Stimulated activated CD4-positive, alpha-beta T cell treated with anti-CD3 and anti-CD28 coated beads, TNF-alpha, amount 100 ng/mL, for 48 hours (primary cell): ENCODE measurements at places on chromosomes 1 and 21.

GRCh38 chr1:147891088-147891487, 11.5 kb upstream of the GJA8 start:
- no peak for DNase-seq

DNA sequence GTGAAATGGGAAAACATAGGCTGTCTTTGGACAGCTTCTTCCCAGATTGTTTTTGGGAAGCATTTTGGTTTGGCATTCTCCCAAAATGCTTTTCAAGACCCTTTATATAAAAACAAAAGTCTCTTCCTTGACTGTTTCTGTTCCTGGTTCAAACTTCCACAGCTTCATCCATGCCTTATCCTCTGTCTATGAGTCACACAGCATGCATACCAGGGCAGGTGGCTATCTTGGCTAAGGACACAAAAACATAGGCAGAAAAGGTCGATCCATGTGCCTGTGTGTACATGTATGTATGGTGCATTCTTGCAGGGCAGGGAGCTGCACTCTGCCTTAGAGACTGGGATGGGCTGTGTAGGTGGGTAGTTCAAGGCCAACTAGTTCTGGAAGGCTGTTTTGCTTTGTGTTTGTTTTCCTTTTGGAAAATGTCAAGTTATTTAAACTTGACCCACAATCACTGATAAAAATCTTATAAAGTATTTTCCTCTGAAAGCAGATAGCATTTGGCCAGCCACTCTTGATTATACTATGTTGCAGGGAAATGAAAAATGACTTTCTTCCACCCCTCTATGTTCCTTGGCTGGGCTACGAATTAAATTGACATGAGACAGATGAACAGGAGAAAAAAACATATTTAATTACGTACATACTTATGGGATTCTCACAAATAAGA, 437.0 kb downstream of the SIPA1L2 start:
- DNase-seq: no peak

DNA sequence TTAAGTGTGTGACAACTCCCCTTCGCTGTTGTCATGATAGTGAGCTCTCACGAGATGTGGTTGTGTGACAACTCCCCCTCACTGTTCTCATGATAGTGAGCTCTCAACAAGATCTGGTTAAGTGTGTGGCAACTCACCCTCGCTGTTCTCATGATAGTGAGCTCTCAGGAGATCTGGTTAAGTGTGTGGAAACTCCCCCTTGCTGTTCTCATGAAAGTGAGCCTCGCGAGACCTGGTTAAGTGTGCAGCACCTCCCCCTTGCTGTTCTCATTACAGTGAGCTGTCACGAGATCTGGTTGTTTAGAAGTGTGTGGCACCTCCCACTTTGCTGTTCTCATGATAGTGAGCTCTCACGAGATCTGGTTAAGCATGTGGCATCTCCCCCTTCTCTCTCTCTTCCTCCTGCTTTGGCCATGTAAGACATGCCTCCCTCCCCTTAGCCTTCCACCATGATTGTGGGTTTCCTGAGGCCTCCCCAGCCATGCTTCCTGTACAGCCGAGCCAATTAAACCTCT, 25.1 kb upstream of the LSS start:
- peak; percentile 15 for DNase-seq

DNA sequence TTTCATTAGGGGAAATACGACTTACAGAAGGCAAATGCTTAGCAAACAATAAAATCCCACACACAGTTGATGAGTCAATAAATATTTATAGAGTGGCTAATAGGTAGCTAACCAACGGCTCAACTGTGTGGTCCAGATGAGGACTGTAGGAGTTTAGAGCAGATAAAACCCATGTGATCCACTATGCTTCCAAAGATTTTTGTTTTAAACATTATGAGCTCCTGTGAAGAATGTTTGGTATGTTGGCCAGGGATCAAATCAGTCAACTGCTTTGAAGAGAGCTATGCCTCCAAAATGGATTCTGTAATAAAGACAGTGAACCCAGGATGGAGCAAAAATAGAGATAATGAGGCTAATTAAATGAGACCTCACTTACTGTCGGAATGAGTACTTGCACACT, 72.3 kb upstream of the COL11A1 start:
- DNase-seq: no peak

- DNase-seq: no peak
Measured at GRCh38 chr1:154931940-154932487, 4.5 kb downstream of the PMVK start.

DNA sequence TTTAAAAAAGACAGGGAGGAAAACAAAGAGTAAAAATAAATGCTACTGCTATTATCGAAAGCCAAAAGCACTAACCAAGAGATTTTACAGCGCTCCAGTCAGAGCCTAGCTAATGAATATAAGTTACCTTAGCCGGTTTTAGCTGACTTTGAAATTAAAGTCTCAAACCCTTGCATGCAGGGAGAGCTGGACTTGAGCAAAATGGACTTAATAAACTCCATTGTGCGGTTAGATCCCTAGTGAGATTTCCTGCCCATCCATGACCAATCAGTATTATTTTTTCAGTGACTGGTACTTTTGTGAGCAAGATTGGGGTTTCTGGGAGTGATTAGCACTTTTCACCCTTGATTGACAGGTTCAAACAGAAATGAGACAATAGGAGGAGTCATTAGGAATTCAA, 333.4 kb upstream of the ADGRL2 start:
- no peak for DNase-seq

DNA sequence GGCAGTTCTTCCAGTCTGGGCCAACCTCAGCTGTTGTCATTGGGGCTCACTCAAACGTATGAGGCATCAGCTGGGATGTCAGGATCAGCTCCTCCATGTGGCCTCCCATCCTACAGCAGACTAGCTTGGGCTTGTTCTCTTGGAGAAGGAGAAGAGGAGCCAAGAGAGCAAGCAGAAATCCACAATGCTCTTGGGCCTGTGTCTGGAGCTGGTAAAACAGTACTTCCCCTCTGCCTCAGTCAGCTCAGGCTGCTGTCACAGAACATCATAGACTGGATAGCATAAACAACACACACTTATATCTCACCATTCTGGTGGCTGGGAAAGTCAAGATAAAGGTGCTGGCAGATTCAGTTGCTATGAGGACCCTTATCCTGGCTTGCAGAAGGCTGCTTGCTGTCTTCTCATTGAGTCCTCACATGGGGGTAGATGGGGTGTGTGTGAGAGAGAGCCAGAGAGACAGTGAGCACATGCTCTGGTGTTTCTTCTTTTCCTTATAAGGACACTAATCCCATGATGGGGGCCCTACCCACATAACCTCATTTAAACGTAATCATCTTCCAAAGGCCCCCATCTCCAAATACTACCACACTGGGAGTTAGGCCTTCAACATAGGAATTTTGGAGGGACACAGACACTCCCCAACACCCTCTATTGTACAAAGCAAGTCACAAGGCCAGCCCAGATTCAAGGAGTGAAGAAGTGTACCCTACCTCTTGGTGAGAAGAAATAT, 16.3 kb upstream of the DNAJC6 start:
- DNase-seq: no peak
